ENCODE measurements at places on chromosomes 7 and 10. TPM values are rescaled to one million over a fixed set of nuclear protein-coding genes. Genes with fewer than 3 reads are reported as not detected.

Gene INMT
- total RNA-seq: not detected

Gene SEMA3A
- total RNA-seq: 0.14 TPM

Gene MKI67
- 161 TPM for total RNA-seq

DNA sequence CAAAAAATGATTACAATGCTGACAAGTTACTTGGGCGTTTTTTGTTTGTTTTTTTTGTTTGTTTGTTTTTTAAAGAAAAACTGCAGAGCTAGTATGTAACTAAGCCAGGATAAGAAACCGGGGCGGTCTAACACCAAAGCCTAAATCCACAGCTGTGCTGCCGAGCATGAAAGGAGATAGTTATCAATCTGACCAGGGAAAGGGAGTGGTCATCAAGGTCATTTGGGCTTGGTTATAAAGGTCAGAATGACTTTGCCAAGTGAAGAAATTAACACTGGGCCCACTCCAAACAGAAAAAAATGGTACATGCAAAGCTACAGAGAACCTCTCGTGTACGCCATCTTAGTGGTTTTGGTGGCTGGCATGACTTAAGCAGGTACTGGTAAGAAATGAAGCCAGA lies 104.7 kb downstream of the SRPK2 start:
- DNase-seq: no peak

DNA sequence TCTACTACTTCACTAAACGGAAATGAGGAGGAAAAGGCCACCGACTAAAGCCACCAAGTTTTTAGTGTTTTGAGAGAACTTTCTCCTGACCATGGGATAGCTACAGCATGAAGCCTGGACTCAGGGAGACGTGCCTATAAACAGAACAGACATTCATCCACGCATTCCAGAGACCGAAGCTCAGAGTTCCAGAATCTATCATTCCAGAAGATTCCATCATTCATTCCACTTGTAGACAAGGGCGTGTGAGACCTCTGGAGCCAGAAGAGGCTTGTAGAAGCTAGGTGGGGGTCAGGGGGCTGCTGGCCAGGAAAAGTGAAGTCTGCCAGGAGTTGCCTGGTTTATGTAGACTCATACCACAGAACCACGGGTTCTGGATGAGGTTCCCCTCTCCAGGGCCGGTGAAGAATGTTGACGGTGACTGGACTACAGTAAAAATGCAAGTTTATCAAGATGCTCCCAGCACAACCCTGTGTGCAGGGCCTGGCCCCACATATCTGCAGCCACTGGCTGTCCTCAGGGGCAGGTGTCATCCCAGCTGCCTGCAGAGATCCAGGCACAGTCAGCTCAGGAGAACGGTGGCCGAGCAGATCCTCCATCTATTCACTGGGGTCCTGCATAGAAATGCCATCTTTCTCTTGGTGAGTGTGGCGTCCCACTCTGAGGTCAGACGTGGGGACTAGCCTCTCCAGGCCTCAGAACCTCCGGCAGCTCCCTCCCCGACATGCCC lies 215.7 kb downstream of the USP6NL start:
- DNase-seq: no peak

DNA sequence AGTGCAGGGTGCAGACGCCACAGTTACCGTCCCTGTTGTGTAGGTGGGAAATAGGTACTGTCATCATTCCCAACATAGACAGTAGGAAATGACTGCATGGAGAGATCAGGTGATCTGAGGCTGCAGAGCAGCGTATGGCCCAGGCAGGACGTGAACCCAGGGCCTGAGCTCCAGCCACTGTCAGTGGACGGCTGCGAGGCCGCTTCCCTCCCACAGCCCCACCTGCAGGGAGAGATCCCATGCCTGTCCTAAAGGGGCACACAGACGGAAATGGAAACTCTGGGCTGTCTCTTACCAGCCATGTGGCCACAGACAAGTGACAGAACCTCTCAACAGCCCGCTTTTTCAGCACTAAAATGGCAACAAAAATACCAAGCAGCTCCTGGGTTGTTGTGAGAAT lies 44.5 kb upstream of the MNX1 start:
- DNase-seq: no peak

GRCh38 chr7:7706556-7707172 lies 11.7 kb downstream of the RPA3 start:
- no peak for DNase-seq

DNA sequence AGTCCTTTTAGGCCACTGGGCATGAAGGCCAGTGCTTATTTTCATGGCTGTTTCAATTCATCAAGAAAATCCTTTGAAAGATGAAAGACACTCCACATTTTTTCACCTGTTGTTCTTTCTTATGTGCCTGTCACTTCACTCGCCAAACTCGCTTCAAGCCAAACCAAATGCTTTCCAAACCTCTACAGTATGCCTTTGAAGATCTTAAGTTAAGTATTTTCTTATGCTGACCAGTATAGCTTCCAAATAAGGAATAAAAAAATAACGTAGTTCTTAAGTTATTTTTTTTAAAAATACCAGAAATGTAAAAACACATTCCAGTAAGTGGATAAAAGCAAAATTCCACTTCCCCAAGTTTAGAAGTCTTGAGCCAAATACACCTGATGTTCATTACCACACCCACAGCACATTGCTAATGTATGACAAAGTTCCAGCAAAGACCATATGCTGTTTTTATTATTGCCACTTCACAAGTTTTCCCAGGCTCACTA lies 186.1 kb downstream of the MTERF1 start:
- no peak for DNase-seq

- no peak for DNase-seq
Measured at GRCh38 chr7:69534461-69535041, 63.7 kb upstream of the AUTS2 start.

DNA sequence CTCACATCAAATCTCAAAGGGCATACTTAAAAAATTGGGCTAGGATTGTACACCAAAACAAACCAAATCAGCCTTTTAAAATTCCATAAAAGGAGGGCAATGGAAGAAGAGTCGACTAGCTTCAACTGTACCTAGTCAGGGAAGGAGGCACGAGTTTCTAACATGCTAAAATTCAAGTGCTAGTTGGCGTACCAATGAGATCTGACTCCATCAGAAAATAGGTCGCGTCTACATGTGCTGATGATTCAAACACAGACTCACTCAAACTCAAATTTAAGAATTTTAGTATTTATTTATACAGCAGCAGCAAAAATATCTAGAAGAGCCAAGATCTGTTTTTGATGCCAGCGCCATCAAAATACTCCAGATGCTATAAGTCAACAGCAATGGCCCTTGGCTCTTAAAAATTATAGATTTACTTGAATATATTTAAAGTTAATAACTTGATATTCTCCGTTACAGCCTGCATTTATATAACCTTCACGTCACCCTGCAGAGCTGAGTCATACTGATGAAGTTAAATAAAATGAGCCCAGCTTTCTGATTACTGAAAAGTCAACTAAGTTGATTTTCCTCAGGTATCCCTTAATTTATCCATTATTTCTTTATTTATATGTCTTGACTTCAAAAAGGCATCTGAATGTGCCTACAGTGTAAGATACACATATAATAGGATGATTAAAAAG lies 302.1 kb upstream of the IMMP2L start:
- DNase-seq: no peak

DNA sequence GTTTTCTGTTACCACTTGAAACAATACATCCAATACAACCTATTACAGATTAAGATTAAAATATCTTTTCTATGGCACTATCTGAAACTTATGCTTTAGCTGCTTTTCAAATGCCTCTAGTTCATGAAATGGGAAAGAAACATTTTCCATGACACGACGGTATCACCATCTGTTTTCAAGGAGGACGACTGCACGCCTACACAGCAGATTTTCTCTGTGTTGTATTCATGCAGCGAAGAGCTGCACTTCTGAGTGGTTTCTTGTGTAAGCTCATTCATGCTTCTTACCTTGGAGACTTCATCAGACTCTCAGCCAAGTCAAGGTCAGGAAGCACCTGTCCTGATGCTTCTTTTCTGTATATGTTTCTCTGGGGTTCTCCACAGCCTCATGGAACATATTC lies 179.2 kb downstream of the DYNC1I1 start:
- no peak for DNase-seq

GRCh38 chr10:43176271-43176670 lies 38.0 kb downstream of the CSGALNACT2 start:
- DNase-seq: no peak
